ENCODE measurements at places on chromosomes 4 and X.

- no peak for DNase-seq
Measured at GRCh38 chr4:126037231-126037630, 722.5 kb downstream of the FAT4 start.

- DNase-seq = no peak
Measured at GRCh38 chr4:149701435-149702156, 114.0 kb downstream of the IQCM start.

GRCh38 chrX:100939333-100939732, 10.6 kb upstream of the XKRX start:
- DNase-seq = no peak

DNA sequence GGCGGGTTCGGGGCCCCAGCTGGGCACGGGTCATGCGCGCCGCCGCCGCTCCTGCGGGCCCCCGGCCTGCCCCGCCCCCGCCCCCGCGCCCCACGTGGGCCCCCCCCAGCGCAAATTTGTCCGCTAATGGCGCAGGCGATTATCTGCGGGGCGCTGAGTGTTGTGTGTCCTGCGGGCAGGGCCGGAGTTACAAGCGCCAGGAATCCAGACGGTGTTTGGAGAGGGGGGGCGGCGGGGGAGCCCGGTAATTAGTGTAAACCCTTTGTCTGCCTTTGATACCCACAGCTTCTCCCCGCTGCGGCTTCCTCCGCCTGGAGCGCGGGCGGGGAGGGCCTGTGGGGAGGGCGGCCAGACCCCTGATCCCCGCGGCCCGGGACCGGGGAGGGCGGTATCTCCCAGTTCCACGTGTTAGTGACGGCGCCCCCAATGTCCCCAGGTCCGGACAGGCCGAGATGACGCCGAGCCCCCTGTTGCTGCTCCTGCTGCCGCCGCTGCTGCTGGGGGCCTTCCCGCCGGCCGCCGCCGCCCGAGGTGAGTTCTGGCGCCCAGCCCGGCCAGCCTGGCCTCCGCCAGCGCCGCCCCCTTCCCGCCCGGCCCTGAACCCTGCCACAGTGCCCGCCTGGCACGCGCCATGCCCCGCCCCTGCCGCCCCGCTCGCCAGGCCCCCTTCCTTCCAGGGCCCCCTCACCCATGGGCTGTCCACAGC, 761 bp downstream of the FGFRL1 start:
- DNase-seq = no peak

GRCh38 chr4:123824524-123824923, 427.9 kb downstream of the SPRY1 start:
- DNase-seq = no peak
